ENCODE measurements at places on chromosomes 4 and X.

GRCh38 chr4:101037938-101038413 lies 309.4 kb downstream of the PPP3CA start:
- no peak for DNase-seq

GRCh38 chrX:139851730-139852129 lies 81.1 kb downstream of the ATP11C start:
- DNase-seq = no peak

GRCh38 chrX:49656533-49656932 lies 39.3 kb downstream of the PAGE1 start:
- no peak for DNase-seq

DNA sequence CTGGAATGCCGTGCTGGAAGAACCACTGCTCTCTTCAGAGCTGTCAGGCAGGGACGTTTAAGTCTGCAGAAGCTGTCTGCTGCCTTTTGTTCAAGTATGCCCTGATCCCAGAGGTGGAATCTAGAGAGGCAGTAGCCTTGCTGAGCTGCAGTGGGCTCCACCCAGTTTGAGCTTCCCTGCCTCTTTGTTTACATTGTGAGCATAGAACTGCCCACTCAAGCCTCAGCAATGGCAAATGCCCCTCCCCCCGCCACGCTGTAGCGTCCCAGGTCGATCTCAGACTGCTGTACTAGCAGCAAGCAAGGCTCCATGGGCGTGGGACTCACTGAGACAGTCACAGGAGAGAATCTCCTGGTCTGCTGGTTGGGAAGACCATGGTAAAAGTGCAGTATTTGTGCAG lies 34.8 kb upstream of the MUC7 start:
- no peak for DNase-seq

GRCh38 chrX:22698151-22698550 lies 301.6 kb upstream of the DDX53 start:
- DNase-seq = no peak

GRCh38 chrX:16444353-16444752 lies 205.6 kb upstream of the S100G start:
- no peak for DNase-seq

DNA sequence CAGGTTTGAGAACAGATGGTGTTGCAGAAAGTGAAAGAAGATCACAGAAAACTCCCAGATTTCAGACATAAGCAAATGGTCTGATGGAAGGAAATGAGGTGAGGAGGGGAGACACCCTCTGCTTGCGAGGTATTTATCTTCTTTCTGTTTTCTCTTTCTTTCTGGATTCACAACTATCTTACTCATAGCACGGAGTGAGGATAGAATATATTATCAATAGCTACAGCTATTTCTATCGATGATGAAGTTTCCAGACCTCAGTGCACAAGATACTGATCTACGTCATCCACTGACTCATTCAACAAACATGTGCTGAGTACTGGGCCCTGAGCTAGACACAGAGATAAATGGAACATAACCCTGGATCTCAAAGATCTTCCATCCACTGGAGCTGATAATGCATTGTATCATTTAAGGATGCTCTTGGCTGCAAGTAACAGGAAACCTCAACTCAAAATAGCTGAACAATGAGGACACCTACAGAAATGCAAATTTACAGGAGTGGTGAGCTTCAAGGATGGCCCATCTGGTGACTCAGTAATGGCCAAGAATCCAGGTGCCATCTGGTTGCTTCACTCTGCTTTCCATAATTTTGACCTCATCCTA lies 21.2 kb downstream of the SLC2A9 start:
- DNase-seq = no peak

GRCh38 chrX:133249266-133250058 lies 31.3 kb upstream of the TFDP3 start:
- DNase-seq = no peak

DNA sequence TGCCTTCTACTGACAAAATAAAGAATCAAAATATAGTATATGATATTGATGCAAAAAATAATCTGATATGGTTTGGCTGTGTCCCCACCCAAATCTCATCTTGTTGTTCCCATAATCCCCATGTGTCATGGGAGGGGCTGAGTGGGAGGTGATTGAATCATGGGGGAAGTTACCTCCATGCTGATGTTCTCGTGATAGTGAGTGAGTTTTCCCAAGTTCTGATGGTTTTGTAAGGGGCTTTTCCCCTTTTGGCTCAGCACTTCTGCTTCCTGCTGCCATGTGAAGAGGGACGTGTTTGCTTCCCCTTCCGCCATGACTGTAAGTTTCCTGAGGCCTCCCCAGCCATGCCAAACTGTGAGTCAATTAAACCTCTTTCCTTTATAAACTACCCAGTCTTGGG lies 70.2 kb downstream of the TMEM165 start:
- DNase-seq = no peak

GRCh38 chrX:47992095-47992380 lies 11.8 kb downstream of the ZNF182 start:
- no peak for DNase-seq

DNA sequence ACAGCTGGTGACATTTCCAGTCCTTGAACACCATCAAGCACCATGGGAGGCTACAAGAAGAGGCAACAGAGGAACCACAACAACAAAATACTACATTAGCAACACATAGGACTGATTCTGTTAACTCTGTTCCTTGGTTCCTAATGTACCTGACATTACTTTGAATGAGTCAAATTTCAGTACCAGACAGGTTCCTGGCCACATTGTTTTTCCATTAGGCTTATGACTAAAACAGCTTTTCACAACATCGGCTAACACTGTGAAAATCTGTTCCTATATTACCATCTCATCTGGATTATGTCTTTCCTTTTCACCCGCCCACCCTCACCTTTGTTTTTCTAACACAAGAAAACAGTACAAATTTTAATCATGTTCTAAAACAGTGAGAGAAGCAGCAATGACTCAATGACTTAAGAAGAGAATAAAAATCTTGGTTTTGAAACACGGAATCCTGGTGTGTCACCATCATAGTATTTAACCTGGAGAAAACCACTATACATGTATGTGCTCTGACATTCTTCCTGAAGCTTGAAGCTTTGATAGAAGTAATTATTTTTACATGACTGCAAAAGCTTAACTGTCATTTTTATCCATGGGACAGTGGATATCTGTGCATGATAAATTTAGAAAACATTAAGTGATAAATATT lies 143.9 kb downstream of the SCFD2 start:
- DNase-seq = no peak

- no peak for DNase-seq
Observed at GRCh38 chr4:170339522-170339921, 249.8 kb upstream of the AADAT start.

GRCh38 chrX:45709381-45709780 lies 508.7 kb upstream of the DIPK2B start:
- DNase-seq = no peak

- DNase-seq = no peak
Observed at GRCh38 chrX:119505945-119506344, 37.7 kb downstream of the SLC25A5 start.

GRCh38 chr4:160044693-160045092 lies 941.8 kb downstream of the RAPGEF2 start:
- no peak for DNase-seq

DNA sequence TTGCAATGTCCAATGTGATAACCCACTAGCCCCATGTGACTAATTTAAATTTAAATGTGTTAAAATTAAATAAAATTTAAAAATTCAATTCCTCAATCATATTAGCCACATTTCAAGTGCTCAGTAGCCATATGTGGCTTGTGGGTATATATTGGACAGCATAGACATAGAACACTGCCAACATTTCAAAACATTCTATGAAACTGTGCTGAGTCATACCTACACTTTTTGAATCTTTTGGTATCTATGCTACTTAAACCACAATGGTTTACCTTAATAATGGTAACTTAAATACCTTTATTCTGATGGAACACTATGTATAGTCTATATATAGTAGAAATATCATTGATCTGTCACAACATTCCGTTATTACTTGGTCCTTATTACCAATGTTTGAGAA lies 223.4 kb upstream of the ATOH1 start:
- no peak for DNase-seq

DNA sequence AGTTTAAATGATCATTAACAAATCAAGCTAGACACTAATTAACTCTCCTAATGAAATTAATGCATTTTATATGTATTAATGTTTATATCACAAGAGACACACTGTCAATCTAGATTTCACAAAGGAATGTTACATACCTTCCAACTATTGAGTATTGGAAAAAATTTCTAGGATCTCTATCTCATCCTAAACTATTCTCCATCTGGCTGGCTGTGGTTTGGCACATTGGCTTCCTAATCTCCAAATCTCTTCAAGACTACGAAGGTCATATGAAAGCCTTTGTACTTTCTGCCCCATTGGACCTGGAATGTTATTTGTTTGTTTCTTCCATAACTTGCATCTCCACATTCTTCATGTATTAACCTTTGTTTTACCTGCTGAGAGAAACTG lies 1160.0 kb downstream of the ADGRL3 start:
- DNase-seq = no peak

GRCh38 chr4:73019462-73020047 lies 50.0 kb downstream of the COX18 start:
- DNase-seq = no peak

DNA sequence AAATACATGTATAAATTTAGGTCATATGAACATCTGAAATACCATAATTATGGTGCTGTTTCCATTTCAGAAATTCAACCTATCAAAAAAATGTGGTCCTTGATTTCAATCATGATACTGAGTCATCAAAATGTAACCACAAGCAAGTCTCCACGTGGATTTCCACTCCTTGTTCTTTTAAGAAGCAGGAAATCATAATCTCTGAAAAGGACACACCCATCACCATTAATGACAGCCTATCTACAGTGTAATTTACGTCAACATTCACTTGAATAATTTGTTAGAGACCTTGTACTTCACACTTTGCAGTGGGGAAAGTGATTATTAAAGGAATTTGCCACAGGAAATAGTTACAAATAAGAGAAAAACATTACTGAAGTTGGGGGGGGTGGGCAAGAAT lies 17.7 kb upstream of the SLC7A11 start:
- no peak for DNase-seq

Measured in mesothelial cell of epicardium (in vitro differentiated cells).